ENCODE measurements at places on chromosomes 6 and 20.

- DNase-seq = no peak
Measured at GRCh38 chr6:50030350-50030749, 8.6 kb upstream of the DEFB110 start.

DNA sequence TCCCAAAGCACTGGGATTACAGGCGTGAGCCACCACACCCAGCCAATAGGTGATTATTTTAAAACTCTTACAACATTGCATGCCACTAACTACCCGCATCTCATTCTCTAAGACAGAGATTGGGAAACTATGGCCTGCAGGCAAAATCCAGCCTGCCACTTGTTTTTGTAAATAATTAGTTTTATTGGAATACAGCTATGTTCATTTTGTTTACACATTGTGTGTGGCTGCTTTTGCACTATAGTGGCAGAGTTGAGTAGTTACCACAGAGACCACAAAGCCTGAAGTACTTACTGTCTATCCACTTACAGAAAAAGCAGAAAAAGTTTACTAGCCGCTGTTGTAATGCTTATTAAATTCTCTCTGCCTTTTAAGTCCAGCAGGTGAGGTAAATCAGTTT, 16.4 kb upstream of the PKIG start:
- no peak for DNase-seq

DNA sequence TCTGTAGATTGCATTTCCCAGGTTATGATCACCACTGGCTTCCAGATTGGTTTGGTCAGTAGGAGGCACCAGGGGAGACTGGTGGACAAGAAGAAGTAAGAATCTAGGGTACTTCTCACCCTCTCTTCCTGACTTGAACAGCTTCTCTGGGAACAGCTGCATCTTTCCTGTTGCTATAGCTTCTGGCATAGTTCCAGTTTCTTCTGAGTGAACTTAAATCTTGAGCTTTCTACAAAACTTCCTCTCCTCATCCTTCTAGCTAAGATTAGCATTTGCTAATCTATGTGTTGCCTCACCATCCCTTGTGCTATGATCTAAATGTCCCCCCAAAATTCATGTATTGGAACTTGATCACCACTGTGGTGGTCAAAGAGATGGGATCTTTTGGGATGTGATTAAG, 724.6 kb downstream of the UTRN start:
- DNase-seq = no peak

GRCh38 chr20:58993332-58994248, 12.5 kb downstream of the NELFCD start:
- DNase-seq = no peak

DNA sequence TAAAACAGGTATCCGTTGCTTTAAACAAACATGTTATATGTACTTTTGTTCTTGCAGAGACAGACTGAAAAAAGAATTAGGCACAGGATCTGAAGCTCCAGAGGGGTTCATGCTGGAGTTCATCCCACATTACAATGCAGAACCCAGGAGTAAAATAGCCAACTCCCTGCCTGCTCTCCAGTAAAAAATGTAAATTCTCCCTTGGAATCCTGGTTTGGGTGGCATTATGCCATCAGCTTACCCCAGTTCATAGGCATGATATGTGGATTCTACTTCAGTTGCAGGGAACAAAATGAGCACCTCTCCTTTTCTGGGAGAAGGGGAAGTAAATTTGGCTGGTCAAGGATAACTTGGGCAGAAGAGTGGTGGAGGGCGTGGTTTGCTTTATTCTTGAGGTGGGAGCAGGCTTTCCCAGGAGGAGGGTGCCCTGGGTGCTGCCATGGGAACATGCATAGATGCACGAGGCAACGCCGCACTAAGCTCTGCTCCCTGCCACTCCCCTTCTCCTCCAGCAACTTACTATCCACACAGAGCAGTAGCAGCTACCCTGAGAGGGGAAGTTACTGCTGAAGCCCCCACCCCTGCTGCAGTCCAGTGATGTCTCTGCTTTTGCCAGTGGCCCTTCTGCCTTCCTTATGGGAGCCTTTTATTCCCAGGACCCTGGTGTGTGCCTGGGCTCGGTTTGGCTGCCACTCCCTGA, 71.6 kb upstream of the GLP1R start:
- no peak for DNase-seq

- no peak for DNase-seq
Measured at GRCh38 chr6:104896914-104897313, 37.2 kb upstream of the HACE1 start.

DNA sequence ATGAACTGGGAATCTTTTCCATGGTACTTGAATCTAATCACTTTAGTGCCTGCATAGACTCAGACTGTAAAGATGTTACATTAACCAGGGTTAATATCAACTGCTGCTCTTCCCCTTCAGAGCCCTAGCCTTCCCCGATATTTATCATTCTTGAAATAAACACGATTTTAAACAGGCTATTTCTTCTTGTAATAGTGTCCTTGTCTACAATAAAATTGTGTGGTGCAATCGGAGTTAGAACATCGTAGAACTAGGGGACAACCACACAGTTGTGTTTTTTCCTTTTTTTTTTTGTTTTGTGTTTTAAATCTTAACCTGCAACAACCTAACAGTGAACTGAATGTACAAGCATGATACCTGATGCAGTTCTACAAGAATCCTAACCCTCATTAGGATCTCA, 4.5 kb downstream of the GJA1 start:
- DNase-seq = no peak

- no peak for DNase-seq
Measured at GRCh38 chr20:4563031-4563430, 158.7 kb upstream of the PRND start.

DNA sequence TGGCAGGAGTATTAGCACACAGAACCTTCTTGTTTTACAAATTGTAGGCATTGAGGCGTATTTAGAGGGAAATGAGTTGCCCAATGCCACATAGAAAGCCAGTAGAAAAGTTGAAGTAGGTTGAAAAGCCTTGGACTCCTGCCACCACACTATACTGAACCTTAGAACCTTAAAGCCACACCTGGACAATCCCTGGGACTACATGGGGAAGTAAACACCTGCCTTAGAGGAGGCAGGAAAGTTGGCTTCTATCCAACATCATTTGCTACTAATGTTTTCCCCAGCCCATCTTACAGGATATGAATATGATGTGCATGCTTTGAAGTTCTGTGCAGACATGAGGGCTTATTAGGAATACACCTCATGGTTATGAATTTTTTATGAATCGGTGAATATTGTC, 5.3 kb upstream of the EPPIN start:
- no peak for DNase-seq

DNA sequence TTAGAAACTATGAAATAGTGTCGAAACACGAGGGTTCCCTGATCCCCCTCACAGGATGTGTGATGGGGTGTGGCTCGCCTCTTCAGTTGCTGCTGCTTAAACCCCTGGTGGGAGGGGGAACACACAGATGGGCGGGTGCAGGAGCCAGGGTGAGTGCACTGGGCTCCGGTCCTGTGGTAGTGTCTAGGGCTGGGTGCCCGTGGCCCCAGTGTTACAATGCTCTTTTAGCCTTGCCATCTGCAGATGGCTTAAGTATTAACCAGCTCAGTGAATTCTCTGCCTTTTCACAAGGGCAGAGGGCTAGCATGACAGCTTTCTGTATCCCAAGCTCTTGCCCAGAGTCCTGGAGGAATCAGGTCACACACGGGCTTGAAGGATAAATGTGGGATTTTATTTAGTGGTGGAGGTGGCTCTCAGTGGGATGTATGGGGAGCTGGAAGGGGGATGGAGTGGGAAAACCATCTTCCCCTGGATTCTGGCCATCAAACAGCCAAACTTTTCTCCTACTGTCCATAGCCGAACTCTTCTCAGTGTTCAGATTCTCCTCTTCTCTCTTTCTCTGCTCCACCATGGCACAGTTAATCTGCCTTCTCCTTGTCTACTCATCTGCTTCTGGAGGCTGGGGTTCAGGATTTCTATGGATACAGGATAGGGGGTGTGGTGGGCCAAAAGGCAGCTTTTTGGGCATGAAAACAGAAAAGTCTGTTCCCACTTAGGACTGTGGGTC, 659.0 kb downstream of the EPM2A start:
- DNase-seq = no peak

Data from CD4-positive, alpha-beta T cell treated with Interleukin-2 at 100 ng/mL for 4 hours (primary cell).